ENCODE measurements at places on chromosomes 6 and 20.

DNA sequence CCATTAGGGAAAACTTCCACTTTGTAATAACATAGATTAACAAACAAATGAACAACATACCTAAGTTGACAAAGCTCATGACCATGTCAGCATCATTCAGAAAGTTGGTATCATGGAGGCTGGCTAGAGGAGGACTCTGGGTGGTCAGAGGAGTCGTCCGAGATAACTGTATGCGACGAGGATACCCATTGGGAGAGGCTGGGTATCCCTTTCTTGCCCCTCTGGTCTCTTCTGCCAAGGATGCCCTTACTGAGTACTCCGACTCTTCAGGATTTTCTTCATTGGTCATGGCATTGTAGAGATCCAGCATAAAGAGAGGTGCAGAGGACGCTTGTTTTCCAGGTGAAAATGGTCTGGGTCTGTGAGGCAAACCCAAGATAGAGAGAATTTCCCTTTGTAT, 1.1 kb downstream of the BMP5 start:
- no peak for DNase-seq

DNA sequence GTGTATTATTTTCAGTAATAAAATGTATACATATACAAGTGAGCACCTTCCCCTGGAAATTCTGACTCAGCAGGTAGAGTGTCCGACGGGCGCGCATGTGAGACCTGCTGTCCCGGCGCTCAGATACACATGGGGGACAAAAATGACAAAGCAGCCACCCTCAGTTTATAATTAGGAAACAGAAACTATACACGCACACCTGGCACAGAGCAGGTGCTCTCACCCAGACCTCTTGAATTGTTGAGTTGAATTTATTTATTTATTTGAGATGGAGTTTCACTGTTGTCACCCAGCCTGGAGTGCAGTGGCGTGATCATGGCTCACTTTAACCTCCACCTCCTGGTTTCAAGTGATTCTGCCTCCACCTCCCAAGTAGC, 180.4 kb downstream of the ZDHHC14 start:
- DNase-seq, result no peak

GRCh38 chr6:125251516-125252220, 50.1 kb downstream of the HDDC2 start:
- no peak for DNase-seq

- no peak for DNase-seq
These were observed 303.1 kb downstream of the CDH26 start for GRCh38 chr20:60261333-60261732.

DNA sequence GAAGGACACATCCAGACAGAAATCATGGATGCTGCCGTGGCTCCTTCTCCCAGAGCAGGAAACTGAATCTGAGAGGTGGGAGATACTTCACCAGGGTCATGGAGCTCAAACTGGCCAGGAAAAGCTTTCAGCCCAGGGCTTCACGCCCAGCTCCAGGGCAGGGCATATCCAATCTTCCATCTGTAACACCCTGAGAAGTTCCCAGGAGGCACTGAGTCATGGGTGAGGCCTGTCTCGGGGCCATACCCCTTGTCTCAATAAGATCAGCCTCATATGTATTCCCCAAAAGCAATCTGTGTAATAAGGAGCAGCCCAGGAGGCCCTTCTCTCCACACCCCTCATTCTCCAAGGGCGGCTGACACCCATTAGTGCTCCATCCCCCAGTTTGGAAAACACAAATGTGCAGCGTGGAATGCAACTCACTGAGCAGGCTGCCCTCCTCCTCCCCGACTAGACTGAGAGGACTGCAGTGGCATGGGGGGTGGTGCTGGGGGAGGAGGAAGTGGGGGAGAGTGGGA, 439.3 kb upstream of the SULF2 start:
- no peak for DNase-seq

GRCh38 chr6:85348643-85349042, 101.2 kb upstream of the NT5E start:
- DNase-seq, result no peak

DNA sequence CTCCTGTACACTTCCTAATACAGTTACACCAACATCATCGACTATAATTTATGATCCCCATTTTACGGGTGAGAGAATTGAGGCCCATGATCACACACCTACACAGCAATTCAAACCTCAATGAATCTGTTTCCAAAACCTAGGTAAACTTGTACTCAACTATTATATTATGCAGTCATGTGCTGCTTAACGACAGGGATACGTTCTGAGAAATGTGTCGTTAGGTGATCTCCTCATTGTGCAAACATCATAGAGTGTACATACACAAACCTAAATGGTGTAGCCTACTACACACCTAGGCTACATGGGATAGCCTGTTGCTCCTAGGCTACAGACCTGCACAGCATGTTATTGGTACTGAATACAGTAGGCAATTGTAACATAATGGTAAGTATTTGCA, 385.6 kb downstream of the ARHGAP18 start:
- no peak for DNase-seq

GRCh38 chr20:53021934-53022333, 49.8 kb downstream of the TSHZ2 start:
- DNase-seq, result no peak

GRCh38 chr6:150418827-150419594, 50.2 kb downstream of the IYD start:
- DNase-seq, result no peak
